Mesenchymal stem cell (in vitro differentiated cells and primary cell): ENCODE measurements at places on chromosomes 6 and 20.

DNA sequence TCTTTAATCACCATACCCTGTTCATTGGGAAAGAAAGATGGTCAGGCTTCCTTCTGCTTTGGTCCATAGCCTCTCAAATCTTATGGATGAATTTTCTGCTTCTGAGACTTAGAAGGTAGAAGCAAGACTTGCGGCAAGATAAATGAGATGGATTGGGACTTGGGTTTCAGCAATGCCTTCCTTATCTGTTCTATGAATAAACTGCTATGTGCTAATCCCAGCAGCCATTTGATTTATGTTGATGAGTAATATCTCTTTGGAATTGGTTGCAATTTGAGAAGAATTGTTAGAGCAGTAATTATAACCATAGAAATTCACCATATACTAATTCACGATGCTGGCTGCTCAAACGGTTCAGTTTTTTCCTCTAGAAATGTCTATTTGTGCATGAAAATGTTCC, 48.3 kb downstream of the TXLNB start:
- DNase-seq, result peak; percentile 69
- H3K4me3 ChIP-seq, result no peak overlapping the region
- no peaks in the 10 kb centered on the region for H3K27me3 ChIP-seq
- no peaks in the 10 kb centered on the region for H3K4me1 ChIP-seq
- no peak overlapping the region for H3K27ac ChIP-seq

DNA sequence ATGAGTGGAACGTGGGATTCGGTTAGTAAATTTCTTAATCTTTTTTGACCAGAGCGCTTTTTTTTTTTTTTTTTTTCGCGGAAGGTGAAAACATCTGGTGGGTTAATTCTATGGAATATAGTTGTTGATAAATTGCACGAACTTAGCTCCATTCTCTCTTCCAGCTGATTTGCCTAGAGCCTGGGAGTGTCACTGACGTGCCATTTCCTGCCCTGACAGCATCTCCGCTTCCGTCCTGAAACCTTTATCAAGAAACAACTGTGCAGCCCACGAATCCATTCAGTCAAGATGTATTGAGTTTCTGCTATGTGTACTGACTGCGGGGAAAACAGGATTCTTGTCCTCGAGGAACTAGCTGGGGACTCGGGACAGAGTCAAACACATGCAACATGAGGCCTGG, 59.5 kb upstream of the TGM3 start:
- no peak for DNase-seq
- no peak overlapping the region for H3K27ac ChIP-seq
- no peaks in the 10 kb centered on the region for H3K36me3 ChIP-seq
- peaks cover 1% of the 10 kb centered on the region for H3K4me1 ChIP-seq
- no peak overlapping the region for H3K4me3 ChIP-seq

- no peak overlapping the region for H3K27ac ChIP-seq
- peaks cover 58% of the 10 kb centered on the region for H3K4me1 ChIP-seq
- H3K4me3 ChIP-seq, result no peak overlapping the region
- DNase-seq, result no peak
- no peaks in the 10 kb centered on the region for H3K36me3 ChIP-seq
- H3K27me3 ChIP-seq, result no peaks in the 10 kb centered on the region
Observed at GRCh38 chr6:33748841-33749240, 2.1 kb upstream of the IP6K3 start.

DNA sequence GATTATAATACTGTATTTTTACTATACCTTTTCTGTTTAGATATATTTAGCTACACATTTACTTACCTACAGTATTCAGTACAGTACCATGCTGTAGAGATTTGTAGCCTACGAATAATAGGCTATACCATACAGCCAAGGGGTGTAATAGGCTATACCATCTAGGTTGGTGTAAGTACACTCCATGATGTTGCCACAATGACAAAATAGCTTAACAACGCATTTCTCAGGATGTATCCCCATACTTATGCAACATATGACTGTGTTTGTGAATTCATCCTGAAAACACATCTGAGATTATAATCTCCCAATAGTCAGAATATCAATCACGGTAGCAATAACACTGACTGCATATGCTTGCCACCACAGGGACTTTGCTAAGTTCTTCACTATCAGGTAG, 20.7 kb downstream of the B4GALT5 start:
- no peaks in the 10 kb centered on the region for H3K27me3 ChIP-seq
- no peak for DNase-seq
- no peak overlapping the region for H3K4me3 ChIP-seq
- no peak overlapping the region for H3K27ac ChIP-seq
- H3K4me1 ChIP-seq, result peaks cover 24% of the 10 kb centered on the region

DNA sequence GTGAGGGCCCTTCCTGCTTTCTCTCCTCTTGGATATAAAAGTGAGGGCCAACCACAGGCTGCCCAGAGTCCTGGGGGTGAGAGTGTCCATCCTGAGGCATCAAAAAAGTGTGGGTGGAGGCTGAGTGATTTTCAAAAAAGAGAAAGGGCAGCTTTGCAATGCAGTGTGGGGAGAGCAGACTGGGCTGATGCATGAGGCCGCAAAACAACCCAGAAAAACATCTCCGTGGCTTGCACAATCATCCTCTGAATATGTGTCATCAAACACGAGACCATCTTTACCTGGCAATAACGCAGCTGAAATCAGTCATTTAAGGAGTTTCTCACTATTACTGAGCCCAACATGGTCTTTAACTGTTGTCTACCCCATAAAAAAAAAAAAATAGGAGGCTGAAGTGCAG, 191.2 kb upstream of the SOX4 start:
- DNase-seq, result no peak
- no peak overlapping the region for H3K4me3 ChIP-seq
- no peaks in the 10 kb centered on the region for H3K36me3 ChIP-seq
- peaks cover under 1% of the 10 kb centered on the region for H3K4me1 ChIP-seq
